ENCODE measurements at places on chromosomes 16 and 17.

DNA sequence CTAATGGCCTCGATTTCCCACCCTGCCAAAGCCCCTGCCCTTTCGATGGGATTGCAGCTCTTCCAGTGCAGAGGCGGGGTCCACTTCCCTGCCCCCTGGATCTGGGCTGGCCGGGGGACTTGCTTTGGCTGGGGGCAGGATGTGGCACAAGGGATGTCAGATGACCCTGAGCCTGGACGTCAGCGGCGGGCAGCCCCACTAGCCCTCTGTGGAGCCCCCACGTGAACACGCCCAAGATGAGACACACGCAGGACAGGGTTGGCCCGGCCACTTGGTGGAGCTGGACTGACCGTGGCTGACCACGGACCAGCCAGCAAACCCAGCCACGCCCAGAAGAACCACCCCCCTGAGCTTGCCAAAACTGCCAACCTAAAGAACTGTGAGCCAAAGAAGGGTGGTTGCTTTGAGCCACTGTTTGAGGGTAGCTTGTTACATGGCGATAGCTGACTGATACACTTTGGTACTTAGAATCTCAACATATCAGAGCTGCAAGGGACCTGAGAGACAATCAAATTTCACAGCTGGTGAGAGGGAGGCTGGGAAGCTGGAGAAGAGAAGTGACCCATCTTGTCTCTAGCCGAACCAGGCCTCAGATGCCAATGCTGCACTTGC is 46.6 kb upstream of the PABPN1L start:
- no peak for DNase-seq

GRCh38 chr17:8679126-8679525 is 48.6 kb upstream of the MYH10 start:
- no peak for DNase-seq

DNA sequence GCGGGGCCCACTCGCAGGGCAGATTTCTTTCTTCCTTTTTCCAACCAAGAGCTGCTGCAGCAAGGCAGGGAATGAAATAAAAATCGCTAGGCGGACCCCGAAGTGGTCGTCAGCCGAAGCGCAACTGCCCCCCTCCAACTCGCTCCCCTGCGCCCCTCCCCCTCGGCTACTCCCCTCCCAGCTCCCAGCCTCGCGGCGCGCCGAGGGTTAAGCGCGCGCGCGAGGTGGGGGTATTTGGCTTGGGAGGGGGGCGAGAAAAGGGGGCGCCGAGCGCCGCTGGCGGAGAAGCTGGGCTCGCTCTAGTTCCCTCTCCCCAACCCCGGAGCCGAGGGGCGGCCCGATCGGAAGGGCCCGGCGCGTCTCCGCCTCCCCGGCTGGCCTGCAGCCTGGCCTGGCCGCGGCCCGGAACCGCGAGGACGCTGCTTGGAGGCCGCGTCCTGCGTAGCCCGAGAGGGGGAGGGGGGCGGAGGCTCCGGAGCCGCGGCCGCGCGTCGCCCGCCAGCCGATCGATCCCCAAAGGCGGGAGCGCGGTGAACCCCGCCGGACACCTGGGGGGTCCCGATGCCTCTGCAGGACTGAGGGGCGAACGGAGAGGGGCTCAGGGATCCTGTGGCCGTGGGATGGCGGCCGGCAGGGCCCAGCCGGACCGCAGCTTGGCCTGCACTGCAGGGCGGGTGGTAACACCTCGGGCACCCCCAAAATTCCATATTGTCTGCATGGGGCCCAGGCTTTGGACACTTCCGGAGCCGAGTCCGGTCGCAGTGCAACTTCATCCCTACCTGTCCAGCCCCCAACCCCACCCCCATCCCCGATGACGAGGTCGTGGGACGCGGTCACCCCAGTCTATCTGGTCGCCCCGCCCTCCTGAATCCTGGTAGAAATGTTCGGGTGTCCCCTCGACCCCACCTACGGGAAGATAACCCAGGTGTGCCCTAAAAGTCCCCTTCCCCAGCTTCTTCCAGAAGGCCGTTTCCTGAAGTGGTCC is 4.9 kb upstream of the CBX4 start:
- peak; percentile 33 for DNase-seq

GRCh38 chr16:58198803-58199411 is 1.0 kb upstream of the CSNK2A2 start:
- DNase-seq: no peak

GRCh38 chr17:10121971-10122707 is 76.3 kb downstream of the GAS7 start:
- no peak for DNase-seq

- DNase-seq: no peak
These were observed 5.9 kb upstream of the CBLN1 start for GRCh38 chr16:49287572-49287971.

- DNase-seq: no peak
These were observed 20.2 kb downstream of the SPNS2 start for GRCh38 chr17:4518901-4519300.

DNA sequence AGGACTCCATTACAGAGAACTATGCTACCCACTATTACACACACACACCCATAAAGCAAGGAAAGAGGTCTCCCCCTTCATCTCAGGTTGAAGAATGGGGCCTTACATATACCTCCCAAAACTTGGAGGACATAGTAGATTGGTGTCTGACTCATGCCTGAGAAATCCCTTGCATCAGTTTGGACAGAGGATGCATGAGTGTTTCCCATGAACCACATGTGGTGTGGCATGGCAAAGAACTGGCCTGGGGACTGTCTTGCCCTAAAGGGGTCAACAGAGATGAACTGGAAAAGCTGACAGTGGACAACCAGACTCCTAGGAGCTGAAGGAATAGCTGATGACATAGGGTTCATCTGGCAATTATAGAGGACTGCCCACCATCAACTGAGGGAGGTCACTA is 54.0 kb downstream of the DYNLRB2 start:
- no peak for DNase-seq

DNA sequence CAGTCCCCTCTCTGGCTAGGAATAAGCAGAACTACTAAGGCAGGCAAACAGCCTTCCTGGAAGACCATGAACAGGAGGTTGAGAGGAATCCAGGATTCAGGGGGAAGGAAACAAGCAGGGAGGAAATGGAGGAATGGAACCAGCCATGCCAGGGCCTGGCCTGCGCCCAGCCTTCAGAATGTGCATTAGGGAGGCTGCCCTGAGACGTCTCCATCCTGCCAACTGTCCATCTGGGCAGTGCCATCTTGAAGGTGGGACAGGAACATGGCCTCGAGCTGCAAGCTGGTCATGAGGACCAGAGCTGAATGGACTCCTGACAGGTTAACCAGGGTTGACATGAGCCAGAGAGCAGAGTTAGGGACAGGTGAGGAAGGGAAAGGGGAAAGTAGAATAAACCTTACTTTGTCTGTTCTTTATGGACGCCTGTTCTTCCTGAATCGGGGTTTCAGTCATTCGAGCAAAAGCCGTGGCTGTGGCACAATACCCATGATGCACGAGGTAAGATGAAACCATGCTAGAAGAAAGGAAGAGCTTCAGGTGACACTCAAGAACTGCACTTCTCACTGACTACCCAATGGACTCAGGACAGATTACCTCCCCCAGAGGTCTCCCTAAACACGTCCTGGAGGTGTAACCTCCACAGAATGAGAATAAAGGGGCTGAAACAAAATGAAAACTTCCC is 12.1 kb upstream of the GFOD2 start:
- no peak for DNase-seq

GRCh38 chr17:40025991-40026815 is 11.0 kb downstream of the CSF3 start:
- DNase-seq: no peak

- DNase-seq: no peak
These were observed 16.2 kb upstream of the ALKBH5 start for GRCh38 chr17:18167421-18167820.

DNA sequence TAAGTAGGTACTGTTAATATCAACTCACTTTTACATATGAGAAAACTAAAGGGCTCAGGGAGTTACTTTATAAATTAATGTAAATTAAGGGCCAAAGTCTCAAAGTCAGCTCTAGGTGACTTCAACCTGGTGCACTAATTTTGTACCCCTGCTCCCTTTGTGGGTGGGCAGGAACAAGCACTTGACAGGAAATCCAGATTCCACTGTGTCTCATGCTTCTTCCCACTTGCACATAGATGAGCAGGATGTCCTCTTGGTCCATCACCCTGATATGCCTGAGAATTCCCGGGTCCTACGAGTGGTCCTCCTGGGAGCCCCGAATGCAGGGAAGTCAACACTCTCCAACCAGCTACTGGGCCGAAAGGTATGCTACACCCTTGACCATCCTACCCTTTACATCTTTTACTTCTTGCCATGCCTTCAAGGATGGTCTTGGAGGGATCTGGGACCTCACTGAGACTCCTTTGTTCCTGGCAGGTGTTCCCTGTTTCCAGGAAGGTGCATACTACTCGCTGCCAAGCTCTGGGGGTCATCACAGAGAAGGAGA is 1.3 kb downstream of the ERAL1 start:
- DNase-seq: no peak

GRCh38 chr16:47636501-47637099 is 175.5 kb downstream of the PHKB start:
- no peak for DNase-seq

GRCh38 chr16:48123104-48123788 is 32.5 kb downstream of the ABCC12 start:
- DNase-seq: peak; percentile 9

- DNase-seq: no peak
These were observed 20.1 kb downstream of the PMP22 start for GRCh38 chr17:15245054-15245453.

DNA sequence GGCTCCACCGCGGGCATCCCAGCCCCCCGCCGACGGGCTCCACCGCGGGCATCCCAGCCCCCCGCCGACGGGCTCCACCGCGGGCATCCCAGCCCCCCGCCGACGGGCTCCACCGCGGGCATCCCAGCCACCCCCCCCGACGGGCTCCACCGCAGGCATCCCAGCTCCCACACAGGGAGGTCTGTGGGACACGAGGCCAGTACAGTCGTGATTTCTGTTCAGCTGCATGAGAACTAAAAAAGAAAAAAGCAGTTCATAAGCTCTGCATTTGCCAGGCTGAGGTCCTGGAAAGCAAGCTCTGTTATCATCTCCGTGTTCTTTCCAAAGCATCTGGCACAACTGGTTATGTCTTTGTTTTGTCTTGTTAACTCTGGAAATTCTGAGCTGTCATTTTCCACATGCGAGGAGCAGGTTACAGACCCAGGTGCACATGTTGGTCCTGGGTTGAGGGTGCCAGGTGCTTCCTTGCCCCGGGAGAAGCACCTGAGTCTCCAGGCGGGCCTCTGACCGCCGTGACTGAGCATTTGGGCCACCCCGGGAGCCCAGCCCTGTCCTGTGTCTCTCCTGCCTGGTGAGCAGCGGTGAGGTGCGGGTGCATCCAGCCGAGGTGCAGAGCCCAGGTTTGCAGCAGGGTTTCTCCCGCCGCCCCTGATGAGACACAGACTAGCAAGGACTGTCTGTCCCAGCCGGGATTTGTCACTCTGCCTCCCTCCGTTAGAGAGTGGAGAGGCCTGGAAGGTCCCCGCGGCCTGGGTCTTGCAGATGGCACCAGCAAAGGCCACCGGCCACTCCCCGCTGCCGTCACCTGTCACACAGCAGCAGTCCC is 9.9 kb upstream of the WFIKKN1 start:
- DNase-seq: no peak

GRCh38 chr17:37123386-37123785 is 174.6 kb downstream of the AATF start:
- DNase-seq: no peak

DNA sequence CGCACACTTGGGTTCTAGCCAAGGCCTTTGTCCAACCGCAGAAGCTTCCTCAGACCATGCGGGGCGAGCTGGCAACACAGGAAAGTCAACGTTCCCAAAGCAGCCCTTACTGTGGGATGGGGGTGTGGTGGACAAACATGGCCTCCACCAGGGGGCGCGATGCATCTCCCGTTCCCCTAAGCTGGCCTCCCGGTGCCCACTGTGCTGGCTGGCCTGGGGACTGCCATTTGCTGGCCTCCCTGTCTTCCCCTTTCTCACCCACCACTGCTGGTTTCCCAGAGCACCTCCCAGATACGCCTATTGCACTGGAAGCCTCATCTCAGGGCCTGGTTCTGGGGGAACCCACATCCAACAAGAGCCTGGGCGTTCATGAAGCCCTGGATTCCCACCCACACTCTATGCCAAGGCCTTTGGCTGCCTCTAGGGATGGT is 145.3 kb downstream of the IRF8 start:
- peak; percentile 50 for DNase-seq

GRCh38 chr16:89924925-89925307 is 1.8 kb downstream of the TUBB3 start:
- no peak for DNase-seq

- no peak for DNase-seq
These were observed 17.2 kb upstream of the ABR start for GRCh38 chr17:1196946-1197345.

- DNase-seq: no peak
These were observed 40.1 kb downstream of the IL4R start for GRCh38 chr16:27353853-27354252.

GRCh38 chr17:83076938-83077337 is 2.5 kb upstream of the METRNL start:
- no peak for DNase-seq

DNA sequence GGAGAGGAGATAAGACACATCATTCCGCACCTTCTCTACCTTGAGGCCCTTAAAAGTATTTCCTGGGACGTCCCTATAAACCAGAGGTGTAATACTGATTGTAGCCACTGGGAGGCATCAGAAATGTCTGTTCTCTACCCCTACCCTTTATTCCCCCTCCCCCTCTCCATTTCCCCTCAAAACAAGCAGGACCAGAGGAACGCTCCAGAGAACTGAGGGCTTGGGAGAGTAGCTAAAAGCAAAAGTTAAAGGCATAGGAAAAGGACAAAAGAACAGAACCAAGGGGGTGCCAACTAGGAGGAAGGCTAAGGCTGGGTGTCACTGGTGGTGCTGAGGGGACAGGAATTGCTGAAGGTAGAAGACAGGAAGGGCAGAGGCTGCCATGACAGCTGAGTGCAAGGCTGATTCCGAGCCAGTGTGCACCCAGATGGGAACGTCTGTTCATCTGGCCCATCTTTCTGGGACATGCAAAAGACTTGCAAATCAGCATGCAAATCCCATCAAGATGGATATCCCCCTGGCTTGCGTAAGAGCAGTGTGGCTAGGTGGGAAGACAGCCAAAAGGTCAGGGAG is 6.7 kb downstream of the CAMTA2 start:
- DNase-seq: peak; percentile 53

DNA sequence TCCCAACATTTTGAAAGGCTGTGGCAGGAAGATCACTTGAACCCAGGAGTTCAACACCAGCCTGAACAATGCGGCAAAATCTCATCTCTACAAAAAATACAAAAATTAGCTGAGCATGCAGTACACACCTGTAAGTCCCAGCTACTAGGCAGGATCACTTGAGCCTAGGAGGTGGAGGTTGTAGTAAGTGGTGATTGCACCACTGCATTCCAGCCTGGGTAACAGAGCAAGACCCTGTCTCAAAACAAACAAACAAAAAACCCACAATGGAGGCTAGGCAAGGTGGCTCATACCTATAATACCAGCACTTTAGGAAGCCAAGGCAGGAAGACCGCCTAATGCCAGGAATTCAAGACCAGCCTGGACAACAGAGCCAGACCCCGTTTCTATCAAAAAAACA is 12.0 kb downstream of the APPBP2 start:
- no peak for DNase-seq

Measured in CD14-positive monocyte (primary cell).